Activated naive CD4-positive, alpha-beta T cell treated with anti-CD3 and anti-CD28 coated beads, Interleukin-2, amount 10 ng/mL, durations not matched to agents 5 hours and 36 hours (primary cell): ENCODE measurements at places on chromosomes 6 and 20. TPM values are rescaled to one million over a fixed set of nuclear protein-coding genes. Genes with fewer than 3 reads are reported as not detected.

PRPH2 gene
- total RNA-seq: not detected

ALDH8A1 gene
- total RNA-seq: 0.24 TPM

OVOL2 gene
- not detected for total RNA-seq

CD24 gene
- 0.10 TPM for total RNA-seq

IPCEF1 gene
- total RNA-seq: 22.3 TPM

FKBP1C gene
- 0.29 TPM for total RNA-seq

SLC22A16 gene
- total RNA-seq: not detected

ELOVL2 gene
- total RNA-seq: not detected

CLIC5 gene
- 5.4 TPM for total RNA-seq

HRH3 gene
- not detected for total RNA-seq

IL17F gene
- total RNA-seq: 0.65 TPM

SOX18 gene
- 0.31 TPM for total RNA-seq

CEP162 gene
- total RNA-seq: 9.0 TPM

SRSF12 gene
- total RNA-seq: not detected

GLP1R gene
- total RNA-seq: not detected

GPR6 gene
- total RNA-seq: not detected

MICB gene
- total RNA-seq: 38.1 TPM

HLA-A gene
- 1,764 TPM for total RNA-seq

SLC25A27 gene
- total RNA-seq: not detected

SDHAF4 gene
- total RNA-seq: 12.3 TPM

ACSS1 gene
- 55.3 TPM for total RNA-seq

PPP1R3G gene
- 0.15 TPM for total RNA-seq

TRAPPC3L gene
- total RNA-seq: not detected

RPL7L1 gene
- 70.8 TPM for total RNA-seq

TRIM31 gene
- not detected for total RNA-seq

TREM2 gene
- total RNA-seq: not detected

TULP1 gene
- not detected for total RNA-seq

PGC gene
- total RNA-seq: not detected

FOXC1 gene
- total RNA-seq: not detected

FAM83C gene
- total RNA-seq: not detected

DEFB132 gene
- total RNA-seq: not detected

IP6K3 gene
- not detected for total RNA-seq

C2 gene
- 0.51 TPM for total RNA-seq

CAPN11 gene
- total RNA-seq: not detected

C6orf15 gene
- total RNA-seq: not detected

CD83 gene
- 6.6 TPM for total RNA-seq

GPX6 gene
- total RNA-seq: not detected

CCR6 gene
- total RNA-seq: 0.83 TPM

GRM1 gene
- total RNA-seq: not detected
